NCI-H748 treated with DMSO at 0.1 percent for 48 hours (cell line): ENCODE measurements at places on chromosomes 13 and 19.

- DNase-seq: no peak
These were observed 1507.5 kb downstream of the OLFM4 start for GRCh38 chr13:54536112-54536511.

GRCh38 chr19:16446108-16446723, 25.6 kb downstream of the EPS15L1 start:
- no peak for DNase-seq

DNA sequence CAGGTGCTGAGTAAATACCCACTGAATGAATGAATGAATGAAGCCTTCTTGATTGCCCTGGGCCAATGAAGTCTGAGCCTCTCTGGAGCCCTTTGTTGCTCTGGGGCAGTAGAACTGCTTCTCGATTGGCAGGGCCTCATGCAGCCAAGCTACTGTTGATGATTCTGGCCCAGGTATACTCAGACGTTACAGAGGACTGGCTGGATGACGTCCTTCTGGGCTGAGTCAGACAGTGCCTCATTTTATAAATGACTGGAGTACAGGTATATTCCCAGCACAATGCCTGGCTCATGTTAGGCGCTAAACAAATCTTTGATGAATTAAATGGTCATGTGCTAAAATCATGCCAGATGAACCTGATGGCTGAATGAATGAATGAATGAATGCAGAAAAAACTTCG, 243.8 kb upstream of the MAB21L1 start:
- no peak for DNase-seq

GRCh38 chr19:44687888-44688287, 11.1 kb upstream of the CEACAM16 start:
- DNase-seq: no peak

DNA sequence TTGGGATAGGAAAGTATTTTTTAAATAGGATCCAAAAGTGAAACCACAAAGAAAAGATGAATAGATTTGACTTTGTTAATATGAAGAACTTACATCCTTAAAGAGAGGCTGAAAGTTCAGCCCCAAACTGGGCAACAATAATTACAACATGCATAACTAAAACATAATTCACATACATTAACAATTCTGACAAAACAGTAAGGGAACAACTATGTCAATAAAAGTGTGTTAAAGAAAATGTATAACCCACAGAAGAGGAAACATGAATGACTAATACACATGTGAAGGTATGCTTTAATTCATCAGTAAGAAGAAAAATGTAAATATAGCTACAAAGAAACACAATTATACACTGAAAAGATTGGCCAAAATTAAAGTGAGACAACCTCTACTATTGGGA, 1597.6 kb upstream of the MIR17HG start:
- DNase-seq: no peak

DNA sequence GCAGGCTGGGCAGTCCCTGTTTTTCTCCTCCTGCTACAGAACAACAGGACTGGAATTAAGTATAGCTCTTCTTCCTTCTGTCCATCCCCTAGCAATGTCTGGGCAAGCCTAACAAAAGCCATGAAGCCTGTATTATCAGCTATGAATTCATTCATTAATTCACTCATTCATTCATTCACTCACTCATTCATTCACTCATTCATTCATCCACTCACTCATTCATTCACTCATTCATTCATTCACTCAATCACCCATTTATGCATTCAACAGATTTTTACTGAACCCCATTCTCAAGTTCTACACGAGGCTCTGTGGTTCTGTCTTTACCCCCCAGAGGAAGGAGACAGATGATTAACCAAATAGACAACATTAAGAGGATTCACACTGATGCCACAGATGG, 69.9 kb downstream of the CACNA1A start:
- DNase-seq: no peak
